A172 (cell line): ENCODE measurements at places on chromosomes 1 and 21.

GRCh38 chr1:184890539-184890973, 83.8 kb downstream of the NIBAN1 start:
- peak; percentile 42 for DNase-seq

- no peak for DNase-seq
Observed at GRCh38 chr1:156899956-156900718, 6.6 kb downstream of the PEAR1 start.

DNA sequence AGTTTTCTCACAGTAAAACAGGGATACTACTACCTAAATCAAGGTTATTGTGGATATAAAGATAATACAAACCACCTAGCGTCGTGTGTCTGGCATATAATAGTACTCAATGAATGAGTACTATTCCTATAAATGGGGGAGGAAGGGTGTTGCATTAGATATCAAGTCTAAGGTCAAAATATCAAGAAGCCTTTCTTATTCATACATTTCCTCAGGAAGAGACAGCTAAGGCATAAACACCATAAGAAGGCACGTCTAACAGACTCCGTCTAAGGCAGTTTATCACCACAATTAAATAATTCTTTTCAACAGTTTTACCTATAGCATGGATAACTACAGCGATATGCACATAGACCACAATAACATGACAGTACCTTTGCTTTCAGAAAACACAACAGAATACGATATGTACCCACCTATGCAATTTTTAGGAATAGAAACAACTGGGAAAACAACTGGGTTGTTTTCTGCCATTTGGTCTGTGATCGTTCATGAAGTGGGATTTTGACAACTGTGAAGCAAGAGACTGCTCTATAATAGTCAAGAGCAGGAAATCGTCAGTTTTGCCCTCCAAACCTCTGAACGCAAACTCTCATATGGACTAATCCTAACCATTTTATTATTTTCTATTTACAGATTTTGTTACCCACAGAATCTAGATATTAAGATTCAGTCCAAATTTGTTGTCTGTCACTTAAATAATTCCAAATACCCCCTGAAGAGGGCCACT, 53.1 kb downstream of the HNRNPR start:
- DNase-seq: no peak

DNA sequence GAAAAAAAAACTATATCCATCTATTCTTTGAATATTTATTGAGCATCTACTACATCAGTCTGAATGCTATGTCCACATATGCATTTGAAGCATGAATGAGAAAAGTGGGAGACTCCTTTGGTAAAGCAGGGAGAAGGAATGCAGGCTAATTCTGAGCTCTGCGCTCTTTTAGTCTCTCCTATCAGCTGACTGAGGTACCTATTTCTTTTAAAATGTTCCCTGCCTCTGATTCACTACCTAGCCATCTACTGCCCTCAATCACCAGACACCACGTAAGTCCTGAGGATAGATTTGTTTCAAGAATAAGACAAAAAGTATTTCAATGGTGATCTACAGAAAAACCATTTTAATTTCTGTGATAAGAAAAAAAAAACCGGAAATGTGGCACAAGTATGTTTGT, 3.8 kb upstream of the RGS13 start:
- no peak for DNase-seq

DNA sequence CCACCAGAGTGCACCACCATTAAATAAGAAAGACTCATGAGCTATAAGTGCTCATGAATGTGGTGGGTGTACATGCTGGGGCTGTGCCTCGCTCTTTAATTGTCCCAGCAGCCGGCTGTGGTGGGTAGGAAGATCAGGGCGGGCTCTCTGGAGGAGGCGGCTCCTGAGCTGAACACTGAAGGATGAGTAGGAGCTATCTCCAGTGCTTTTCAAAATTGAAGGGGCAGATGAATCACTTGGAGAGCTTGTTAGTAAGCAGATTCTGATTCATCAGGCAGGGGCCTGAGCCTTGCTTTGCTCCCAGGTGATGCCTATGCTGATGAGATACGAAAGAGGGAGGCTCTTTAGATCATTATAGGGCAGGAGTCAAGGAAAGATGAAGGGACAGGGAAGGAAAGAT, 54.1 kb downstream of the ETS2 start:
- peak; percentile 49 for DNase-seq

GRCh38 chr1:182725259-182726255, 41.2 kb upstream of the RGS8 start:
- DNase-seq: no peak

DNA sequence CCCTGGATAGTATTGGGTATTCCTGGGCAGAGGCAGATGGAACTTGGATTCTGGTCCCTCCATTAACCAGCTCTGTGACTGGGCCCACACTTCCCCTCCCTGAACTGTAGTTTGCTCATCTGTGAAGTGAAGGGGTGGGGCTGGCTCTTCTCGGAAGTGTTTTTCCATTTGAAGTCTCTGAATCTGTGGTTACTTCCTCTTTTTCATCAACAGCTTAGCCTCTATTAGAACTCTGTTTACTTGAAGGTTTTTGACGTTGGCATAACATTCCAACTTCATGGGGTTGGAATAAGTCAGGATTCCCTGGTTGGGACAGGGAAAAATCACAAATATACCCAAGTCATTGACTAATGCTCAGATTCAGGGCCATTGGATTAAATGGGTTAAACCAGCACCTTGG, 3.6 kb downstream of the KIAA0040 start:
- DNase-seq: no peak

GRCh38 chr1:232568906-232569553, 60.9 kb downstream of the SIPA1L2 start:
- DNase-seq: no peak

GRCh38 chr1:62905309-62905708, 121.4 kb downstream of the ATG4C start:
- DNase-seq: no peak

DNA sequence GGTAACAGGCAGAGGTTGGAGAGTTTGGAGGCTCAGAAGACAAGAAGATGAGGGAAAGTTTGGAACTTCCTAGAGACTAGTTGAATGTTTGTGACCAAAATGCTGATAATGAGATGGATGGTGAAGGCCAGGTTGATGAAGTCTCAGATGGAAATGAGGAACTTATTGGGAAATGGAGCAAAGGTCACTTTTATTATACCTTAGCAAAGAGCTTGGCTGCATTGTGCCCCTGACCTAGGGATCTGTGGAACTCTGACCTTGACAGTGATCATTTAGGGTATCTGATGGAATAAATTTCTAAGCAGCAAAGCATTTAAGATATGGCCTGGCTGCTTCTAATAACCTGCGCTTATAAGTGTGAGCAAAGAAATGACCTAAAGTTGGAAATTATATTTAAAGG, 17.2 kb downstream of the FAM3B start:
- no peak for DNase-seq

DNA sequence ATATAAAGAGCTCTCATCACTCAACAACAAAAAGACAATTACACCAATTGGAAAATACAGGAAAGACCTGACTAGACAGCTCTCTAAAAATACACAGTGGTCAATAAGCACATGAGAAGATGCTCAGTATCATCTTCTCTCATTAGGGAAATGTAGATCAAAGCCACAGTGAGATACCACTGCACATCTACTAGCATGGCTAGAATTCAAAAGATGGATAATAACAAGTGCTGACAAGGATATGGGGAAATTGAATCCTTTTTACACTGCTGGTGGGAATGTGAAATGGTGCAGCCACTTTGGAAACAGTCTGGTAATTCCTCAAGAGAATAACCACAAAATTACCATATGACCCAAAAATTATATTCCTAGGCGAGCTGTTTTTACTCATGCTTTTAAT, 9.4 kb downstream of the ACOT7 start:
- no peak for DNase-seq

DNA sequence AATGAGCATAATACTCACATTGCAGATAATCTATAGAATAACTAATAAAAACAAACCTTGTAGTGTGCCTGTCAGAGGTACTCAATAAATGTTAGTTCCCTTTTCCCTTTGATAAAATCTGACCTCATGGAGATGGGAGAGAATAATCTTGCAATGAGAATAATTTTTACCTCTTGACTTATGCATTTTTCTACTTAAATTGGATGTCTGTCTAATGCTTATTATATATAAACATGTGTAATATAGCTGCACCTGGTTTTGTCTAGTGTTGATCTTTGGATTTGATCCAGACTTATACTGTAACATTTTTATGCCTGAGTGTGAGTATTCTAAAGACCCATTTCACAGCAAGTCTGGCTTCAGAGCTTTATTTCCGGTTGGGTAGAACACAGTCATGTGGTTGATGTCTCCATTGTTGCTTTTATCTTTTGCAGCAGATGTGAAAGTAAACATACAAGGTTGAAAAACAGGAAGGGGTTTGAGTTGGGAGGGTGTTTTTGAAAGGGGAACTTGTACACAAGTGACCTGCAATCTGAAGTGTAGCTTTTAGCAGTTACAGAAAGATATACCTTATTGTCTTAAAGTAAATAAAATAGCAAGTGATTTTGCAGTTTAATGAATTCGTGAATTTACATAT, 12.4 kb downstream of the EPB41 start:
- DNase-seq: peak; percentile 0

DNA sequence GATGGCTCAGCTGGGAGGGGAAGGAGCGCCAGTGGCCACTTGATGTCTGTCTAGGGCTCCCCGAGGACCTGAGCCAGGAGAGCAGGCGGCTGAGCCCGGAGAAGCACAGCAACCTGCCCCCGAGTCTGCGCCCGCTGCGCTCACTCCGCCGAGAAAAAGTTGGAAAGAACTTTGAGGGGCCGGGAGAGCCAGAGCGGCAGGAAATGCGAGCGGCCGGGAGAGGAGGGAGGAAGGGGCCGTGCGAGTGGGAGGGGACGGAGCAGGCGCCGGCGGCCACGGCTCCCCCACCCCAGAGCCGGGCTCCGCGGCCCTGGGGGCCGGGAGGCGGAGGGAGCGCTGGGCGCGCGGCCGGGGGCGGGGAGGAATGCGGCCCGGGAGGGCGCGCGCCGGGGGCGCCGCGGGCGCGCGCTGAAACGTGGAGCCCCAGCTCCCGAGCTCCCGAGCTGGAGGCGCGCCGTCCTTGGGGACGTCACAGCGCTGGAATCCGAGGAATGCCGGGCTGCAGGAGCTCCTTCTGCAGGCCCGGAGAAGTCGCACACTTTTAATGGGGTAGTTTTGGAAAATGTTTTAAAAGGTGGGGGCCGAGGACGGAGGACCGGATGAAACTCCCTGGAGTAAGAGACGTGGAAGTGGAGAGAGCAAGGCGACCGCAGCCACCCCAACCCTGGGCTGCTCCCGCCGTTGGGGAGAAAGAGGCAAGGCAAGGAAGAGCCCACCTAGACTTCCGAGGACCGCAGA, at the start of gene PTPN14:
TSS of gene PTPN14 (minus strand) at position 167 of the 738 bp plus-strand sequence. CDS start 86,799 bp downstream, outside the sequence.
- peak; percentile 92 for DNase-seq

- DNase-seq: no peak
Observed at GRCh38 chr1:66326867-66327266, 207.1 kb upstream of the SGIP1 start.

DNA sequence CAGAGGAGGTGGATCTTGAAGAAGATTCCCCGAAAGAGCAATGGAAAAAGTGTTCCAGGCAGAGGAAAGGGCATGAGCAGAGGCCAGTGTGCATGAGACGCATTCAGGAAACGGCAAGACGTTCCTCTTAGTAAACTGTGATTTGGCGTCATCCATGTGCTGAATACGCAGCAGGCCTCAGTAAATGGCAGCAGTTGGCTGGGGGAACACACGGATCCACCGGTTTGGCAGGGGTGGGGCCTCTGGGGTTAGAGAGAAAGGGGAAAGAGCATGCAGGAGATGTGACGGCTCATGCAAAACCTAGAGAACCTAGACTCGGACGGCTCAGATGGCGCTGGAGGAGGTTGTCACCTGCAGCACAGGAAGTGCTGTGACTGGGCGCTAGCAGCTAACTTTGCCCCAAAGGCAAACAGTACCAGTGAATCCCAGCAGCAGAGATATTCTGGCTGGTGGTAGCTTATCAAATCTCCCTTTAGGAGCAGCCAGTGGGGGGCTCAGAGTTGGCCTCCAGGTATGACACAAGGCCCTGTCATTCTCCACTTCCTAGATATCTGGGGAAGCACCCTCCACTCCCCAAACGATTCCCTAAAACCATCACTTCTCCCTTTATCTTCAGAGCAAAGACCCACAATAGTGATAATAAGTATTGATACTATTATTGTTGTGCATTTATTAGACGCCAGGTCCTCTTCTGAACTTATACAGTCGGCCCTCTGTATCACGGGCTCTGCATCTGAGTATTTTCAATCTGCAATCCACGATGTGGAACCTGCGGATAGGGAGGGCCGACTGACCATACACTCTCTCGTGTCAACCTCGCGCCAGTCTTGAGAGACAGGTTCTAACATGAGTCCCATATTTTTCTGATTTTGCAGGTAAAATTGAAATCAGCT, 7.6 kb downstream of the LAPTM5 start:
- DNase-seq: no peak

- DNase-seq: peak; percentile 54
Observed at GRCh38 chr21:29376556-29376955, 77.8 kb downstream of the BACH1 start.

- no peak for DNase-seq
Observed at GRCh38 chr21:45280178-45280821, 7.4 kb downstream of the POFUT2 start.

DNA sequence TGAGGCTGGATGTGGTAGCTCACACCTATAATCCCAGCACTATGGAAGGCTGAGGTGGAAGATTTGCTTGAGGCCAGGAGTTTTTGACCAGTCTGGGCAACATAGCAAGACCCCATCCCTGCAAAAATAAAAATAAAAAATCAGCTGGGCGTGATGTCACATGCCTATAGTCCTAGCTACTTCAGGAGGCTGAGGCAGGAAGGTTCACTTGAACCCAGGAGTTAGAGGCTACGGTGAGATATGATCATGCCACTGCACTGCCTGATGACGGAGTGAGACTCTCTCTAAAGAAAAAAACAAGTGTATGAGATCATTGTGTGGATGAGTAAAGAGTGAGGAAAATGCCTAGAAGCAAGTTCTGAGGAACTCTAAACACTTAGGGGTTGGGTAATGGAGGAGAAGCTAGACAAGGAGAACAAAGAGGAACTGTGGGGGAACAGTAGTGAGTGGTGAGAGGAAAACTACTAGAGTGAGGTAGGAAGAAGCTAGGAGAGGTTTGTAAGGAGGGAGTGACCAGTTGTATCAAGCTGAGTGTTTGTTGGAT, 17.0 kb downstream of the CLIC4 start:
- DNase-seq: no peak

GRCh38 chr21:29403922-29404538, 105.3 kb downstream of the BACH1 start:
- DNase-seq: no peak

GRCh38 chr1:54614024-54614423, 9.3 kb downstream of the FAM151A start:
- no peak for DNase-seq

DNA sequence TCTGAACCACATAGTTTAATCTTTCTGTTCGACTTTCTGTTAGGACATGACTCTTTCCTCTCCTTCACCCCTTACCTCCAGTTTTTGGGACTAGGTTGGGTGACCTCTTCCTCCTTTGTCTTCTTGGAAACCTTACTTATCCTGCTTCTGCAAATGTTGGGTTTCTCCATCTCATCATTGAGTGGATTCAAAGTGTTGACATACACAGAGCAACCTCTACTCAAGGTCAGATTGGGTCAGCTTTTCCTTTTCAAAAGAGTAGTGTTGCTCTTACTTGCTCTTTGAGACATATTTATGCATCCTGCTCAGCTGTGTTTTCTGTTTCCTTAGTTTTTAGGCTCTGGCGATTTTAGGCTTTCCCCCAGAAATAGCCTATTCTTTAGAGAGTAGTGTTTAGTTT, 3.7 kb downstream of the CAMTA1 start:
- DNase-seq: no peak
